ENCODE measurements at places on chromosomes 11 and 22.

GRCh38 chr11:64838600-64839334 lies 5.7 kb downstream of the CDC42BPG start:
- DNase-seq, result no peak

GRCh38 chr11:118111019-118111743 lies 24.4 kb upstream of the SMIM35 start:
- DNase-seq, result no peak

- DNase-seq, result no peak
Measured at GRCh38 chr11:92556431-92556830, 331.8 kb downstream of the FAT3 start.

DNA sequence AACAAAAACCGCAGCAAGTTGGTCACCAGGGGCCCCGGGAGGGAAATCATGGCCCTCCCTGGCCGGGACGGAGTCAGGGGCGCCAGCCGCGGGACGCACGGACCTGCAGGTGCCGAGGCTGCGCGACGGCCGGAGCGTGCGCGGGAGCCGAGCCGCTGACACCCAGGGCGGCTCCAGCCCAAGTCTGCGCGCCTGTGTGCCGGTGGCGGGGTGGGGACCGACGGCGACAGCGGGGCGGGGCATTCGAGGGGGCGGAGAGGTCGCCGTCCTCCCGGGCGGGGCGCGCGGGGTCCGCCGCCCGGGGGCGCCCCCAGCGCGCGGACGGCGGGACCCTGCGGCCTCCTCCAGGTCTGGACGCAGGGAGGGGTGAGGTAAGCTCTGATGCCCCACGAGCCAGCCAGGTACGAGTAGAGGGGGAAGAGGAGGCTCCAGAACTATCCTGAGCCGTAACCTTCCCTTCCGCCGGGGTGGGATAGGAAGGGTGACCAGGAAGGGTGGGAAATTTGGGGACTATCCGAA lies at the start of gene ESAM:
Gene ESAM (minus strand): TSS at position 186 of the 519 bp plus-strand sequence. CDS start 136 bp downstream, at position 50.
- no peak for DNase-seq

GRCh38 chr11:14547440-14547839 lies 27.3 kb upstream of the PSMA1 start:
- DNase-seq, result no peak

DNA sequence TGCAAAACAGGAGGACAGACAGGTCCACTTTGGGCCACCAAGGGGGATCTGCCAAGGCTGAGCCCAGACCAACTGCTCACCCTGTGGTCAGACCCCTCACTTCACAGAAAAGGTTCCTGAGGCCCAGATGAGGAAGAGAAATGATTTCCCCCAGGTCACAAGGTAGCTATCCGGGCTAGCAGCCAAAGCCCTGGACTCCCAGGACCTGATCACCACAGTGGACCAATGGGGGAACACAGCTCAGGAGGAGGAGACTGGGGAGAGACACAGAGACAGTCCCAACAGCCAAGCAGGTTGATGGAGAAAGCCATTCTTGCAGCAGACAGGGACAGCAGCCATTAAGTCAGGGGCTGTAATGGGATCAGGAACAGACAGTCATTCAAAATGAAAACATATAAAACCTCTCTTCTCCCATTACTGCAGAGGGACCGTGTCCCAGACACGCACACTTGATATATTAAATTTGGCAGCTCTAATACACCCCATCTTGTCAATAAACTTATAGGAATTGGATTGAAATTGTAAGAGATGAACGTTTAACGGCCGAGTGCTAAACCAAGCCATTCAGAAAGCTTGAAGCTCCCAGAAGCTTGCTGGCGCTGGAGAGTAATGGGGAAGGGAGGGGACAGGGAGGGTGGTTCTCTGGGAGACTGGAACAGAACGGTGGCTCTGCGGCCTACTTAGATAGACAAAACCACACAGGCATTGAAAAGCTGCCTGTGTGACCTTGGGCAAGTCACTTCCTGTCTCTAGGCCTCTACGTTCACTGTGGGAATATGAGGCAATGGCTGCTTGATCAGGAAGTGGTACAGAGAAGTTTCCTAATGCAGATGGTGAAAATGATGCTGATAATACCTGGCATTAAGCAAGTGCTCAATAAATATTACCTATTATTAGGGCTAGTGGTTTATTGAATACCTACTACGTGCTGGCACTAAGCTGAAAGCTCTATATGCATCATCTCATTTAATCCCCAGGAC lies 16.0 kb downstream of the ZMAT5 start:
- DNase-seq, result no peak

DNA sequence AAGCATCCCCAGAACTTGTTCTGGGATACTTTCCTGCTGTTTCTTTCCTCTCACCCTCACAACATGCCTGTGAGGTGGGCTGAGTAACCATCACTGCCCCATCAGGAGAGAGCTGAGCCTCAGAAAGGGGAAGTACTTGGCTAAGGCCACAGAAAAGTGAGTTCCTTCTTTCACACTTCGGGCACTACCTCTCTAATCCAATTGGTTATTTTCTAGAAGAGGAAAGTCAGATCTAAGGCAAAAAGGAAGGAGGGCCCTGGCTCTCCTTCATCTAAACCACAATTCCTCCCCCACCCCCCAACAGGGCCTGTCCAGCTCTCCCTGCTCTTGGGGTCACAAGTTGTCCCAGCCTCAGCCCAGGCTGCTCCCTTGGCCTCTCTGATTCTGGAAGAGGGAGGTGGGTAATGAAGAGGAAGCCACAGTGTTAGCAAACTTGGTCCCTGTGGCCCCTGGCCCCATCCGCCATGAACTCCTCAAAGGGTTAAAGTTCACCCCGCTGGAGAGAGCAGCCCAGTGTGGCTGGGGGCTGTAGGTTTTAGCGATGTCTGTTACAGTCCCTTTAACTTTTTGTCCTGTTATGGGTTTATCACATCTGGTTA lies 34.0 kb downstream of the SLC22A12 start:
- DNase-seq, result no peak

DNA sequence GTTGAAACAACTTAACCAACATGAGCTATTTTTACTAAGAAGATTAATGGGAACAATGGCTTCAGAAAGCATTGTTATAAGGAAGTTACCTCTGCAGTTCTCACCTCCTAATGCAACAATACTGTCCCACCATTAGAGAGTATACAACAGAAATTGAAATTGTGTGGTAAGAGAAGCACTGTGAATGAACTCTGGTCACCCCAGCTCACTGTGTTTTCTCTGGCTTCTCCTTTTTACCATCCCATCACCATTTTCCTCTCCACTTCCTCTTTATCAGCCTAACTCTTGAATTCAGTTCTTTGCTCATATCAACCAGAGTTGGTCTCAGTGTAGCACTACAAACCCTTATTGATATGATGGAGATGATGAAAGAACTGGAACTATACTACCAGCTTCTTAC lies 138.0 kb upstream of the POU2AF2 start:
- DNase-seq, result no peak

DNA sequence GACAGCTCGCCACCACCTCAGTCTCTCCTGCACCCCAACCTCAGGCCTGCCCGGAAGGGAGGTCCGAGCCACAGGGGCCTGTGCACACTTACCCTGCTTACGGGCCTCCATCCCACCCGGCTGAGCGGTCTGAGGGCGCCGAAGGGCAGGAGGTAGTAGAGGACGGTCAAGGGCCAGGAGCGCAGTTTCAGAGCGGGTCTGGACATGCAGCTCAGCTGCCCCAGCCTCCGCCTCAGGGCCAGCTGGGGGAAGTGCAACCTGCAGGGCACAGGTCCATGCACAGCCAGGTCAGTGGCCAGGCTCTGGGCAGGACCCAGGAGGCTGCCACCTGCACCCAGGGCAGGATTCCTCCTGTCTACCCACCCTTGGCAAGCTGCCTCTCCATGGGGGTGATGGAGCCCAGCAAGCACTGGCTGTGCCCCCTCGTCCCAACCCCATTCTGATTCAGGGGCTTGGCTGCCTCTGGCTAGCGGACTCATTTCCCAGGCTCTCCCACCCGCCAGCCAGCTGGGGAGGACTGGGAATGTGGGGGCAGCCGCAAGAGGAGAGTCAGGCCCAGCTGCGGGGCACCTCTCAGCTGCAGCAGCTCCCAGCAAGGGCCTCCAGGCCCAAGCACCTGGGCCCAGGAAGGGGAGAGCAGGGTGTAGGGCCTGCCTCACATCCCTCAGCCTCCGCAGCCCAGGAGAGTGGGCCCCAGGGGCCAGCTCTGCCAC lies 38.3 kb downstream of the PISD start:
- DNase-seq, result no peak

GRCh38 chr11:11512929-11513328 lies 108.9 kb downstream of the GALNT18 start:
- no peak for DNase-seq

DNA sequence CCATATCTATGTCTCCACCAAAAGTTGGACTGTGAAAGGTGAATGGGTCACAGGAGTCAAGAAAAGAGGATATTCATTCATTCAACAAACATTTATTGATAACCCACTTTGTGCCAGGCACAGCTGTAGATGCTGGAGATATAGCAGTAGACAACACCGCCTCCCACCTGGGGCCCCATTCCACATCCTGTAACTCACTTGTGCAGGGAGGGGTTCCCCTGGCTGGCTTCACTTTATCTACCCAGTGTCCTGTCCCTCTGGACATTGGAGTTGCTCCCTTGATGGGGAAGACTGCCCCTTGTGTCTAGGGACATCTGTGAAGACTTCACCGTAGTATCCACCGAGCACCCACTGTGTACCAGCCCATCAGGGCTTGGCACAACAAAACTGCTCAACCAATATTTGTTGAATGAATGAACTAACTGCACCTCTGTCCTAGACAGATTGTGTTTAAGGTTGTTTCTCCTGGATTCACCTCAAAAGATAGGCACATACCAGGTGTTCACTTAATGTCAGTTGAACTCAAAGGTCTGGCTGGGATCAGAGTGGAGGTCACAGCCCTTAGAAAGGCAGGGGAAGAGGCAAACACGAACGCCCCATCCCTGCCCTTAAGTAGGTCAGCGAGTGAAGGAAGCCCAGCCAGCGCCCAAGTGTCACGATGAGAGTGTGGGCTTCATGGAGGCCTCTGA lies 1.4 kb upstream of the OVOL1 start:
- DNase-seq, result no peak

DNA sequence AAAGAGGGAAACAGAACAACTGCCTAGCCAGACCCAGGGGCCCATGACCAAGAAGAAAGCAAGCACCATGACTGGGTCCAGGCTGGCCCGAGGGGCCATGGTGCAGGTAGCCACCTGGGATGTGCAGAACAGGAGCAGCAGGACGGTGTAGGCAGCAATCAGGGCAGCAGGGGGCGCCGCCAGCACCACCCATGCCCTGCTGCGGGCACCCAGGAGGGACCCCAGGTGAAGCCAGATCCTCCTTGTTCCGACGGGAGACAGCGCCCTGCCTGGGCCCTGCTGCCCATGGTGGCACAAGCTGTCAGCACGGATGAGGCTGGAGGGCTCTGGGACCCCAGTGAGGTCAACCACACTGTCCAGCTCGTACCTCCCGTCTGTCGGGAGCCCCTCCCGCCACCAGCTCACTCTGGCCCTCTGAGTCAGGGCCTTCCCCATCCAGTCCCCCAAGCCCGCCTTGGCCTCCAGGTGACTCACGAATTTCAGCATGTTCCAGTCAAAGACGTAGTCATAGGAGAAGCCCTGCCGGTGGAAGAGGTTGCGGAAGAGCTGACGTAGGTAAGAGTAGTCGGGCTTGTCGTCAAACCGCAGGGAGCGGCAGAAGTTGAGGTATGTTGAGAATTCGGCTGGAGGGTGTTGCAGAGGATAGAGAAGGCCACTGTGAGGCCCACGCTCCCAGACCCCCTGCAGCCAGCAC lies 18.8 kb downstream of the CSNK1E start:
- no peak for DNase-seq

- no peak for DNase-seq
Measured at GRCh38 chr11:91761406-91762025, 463.1 kb upstream of the FAT3 start.

- no peak for DNase-seq
Measured at GRCh38 chr22:20968281-20968977, 1.4 kb downstream of the AIFM3 start.

- DNase-seq, result no peak
Measured at GRCh38 chr11:35139722-35140282, 831 bp downstream of the CD44 start.

- DNase-seq, result no peak
Measured at GRCh38 chr11:12222055-12222792, 111.8 kb downstream of the MICAL2 start.

DNA sequence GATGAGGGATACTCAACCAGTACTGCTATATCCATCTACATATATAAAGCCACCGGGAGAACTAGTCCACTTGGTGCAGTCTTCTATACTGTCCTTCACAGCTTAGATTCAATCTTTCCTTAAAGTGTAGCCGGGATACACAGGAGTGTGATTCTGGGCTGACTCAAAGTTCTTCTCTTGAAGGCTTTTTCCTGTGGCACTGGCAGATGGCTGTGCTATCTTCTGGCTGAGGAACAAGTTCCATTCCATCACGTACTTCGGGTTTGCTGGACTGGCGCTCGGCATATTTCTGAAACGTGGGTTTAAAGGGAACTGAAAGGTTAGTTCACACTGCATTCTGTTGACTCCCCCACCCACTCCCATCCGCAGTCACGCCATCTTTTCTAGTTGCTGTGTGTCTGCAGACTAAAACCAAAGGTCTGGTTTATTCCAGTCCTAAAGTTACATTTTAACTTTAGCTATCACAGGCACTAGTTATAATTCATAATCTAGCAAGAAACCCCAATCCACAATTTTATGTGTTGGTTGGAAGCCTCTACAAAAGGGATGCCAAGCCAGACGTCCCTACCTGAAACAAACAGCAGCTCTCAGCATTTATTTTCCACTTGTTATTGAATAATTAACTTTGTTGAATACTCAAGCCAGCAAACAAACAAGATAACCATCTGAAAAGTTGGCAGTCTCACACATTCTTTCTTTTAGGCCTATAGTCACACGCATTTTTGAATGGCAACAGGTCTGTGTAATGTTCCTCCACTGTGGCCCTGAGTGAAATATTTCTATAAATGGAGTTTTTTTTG lies 7.5 kb upstream of the C11orf65 start:
- DNase-seq, result no peak

DNA sequence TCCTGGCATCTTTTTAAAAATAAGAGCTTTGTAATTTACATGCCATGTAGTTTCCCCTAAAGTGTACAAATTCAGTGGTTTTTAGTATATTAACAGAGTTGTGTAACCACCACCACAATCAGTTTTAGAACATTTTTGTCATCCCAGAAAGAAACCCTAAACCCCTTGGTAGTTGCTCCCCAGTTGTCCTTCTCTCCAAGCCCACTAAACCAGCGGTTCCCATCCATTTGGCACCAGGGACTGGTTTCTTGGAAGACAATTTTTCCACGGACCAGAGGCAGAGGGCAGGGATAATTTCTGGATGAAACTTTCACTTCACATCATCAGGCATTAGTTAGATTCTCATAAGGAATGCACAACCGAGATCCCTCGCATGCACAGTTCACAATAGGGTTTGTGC lies 22.6 kb downstream of the CABIN1 start:
- DNase-seq, result no peak
